ENCODE measurements at places on chromosomes 5 and 9.

DNA sequence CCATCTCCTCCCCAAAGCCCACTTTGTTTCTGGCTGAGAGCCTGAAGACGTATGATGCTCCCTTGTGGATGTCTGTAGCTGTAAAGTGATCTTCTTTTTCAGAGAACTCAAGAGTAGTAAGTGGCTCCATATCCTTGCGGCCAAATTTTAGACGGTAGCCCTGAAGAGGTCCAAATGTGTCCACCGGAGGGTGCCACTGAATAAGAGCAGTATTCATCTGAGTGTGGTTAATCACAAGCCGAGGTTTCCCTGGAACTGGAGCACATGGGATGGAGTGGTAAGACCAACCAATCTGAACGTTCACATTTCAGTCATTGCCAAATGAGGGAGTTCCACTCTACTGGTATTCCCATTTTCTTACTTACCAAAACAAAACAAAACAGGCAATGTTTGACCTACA is 686.5 kb upstream of the DMAC1 start:
- DNase-seq: no peak

- DNase-seq: peak; percentile 98
Measured at GRCh38 chr9:111957856-111958631, 61.4 kb downstream of the UGCG start.

DNA sequence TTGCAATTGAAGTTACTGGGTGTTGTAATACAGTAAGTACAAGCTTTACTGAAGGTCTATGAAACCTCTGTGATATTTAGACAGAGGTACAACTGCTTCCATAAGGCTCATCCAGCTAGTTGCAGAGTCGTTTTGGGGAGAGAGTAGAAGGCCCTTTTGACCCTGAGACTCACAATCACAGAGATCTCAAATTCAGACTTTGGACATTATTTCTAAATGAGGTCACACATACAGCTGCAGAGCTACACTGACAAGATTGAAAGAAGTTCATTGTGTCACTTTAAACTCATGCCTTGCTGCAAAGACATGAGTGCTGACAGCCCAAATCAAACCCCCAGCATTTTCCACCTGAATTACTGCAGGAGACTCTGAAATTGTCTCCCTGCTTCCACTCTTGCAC is 205.9 kb upstream of the TMEM161B start:
- DNase-seq: no peak

DNA sequence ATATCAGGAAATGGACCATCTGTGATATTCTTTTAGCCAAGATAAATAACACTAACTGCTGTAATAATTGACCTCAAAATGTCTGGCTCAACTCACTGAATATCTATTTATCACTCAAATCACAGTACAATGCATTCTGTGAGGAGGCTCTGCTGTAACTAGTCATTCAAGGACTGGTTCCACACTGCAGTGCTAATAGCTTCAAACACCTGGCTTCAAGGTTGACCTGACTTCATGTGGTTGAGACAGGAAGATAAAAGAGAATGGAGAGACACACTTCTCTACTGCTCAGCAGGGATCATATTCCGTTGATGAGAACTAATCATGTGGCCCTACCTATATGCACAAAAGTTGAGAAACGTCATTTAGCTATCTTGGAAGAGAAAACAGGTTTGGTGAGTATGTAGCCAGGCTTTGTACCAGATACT is 3.4 kb upstream of the RHOBTB3 start:
- DNase-seq: peak; percentile 61

- peak; percentile 11 for DNase-seq
Measured at GRCh38 chr5:171975262-171975876, 31.1 kb downstream of the FBXW11 start.

DNA sequence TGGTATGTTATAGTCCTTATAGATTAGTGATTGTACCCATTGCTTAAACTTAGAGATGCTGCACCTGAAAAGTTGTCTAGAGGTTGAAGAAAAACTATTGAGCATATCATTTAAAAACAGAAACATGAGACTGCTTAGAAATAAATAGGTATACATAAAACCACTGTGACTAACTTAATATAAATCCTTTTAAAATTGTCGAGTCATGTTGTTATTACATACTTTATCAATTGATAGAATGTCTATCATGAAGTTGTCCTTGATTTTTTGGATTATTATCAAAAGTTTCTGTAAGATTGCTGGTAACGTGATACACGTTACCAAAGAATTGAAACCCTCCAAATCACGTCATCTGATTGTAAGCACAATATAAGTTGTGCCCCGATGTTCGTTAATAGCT is 35.3 kb upstream of the VCAN start:
- DNase-seq: no peak

GRCh38 chr9:130608554-130609134 is 29.3 kb downstream of the FUBP3 start:
- no peak for DNase-seq

DNA sequence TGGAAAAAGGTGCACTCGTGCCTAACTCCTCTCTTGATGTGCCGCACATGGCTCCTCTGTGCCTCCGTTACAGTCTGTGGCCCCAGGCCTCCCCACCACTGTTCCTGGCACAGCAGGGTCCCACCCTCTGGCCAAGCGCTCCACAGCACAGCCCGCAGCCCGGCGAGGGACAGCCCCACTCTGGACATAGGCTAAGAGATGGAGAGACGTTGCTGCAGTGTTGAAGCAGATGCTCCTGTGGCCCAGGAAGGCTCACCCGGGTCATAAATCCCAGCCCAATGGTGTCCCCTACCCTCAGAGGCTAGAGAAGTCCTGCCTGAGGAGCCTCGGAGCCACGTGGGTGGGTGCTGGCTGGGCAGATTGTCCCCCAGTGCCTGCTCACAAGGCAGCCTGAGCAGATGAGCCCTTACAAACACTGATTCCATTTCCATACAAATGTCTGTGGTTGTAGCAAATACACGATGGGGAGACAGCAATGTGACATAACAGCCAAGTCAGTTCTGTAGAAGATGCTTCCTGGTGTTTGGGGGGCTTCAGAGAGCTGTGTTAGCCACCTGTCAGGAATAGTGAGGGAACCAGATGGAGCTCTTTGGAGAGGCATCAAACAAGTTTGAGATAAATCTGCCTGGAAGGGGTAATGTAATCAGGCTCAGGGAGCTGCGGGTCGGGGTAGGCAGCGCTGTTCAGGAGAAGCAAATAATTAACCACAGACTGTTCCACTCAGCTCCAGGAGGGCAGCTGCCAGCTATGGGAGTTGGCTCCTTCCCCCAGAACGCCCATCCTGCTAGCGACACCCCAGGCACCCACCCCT is 41.7 kb downstream of the C5orf15 start:
- DNase-seq: no peak

DNA sequence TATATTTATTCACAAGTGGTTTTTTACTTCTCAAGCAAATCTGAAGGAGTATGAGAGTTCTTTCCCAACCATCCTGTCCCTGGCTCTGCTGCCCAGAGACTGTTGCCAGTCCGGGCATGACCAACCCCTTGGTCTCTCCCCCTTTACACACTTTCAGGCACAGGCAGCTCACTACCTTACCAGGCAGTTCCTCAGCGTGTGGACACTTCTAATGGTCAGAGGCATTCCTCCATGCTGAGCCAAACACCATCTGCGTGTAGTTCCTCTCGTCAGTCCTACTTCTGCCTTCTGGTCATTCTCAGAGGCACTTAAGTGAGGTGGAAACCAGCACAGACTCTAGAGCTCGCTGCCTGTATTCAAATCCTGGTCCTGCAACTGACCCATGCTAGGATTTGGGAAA is 56.1 kb downstream of the TSTD2 start:
- DNase-seq: no peak

- no peak for DNase-seq
Measured at GRCh38 chr5:135114759-135115158, 80.7 kb upstream of the PITX1 start.

GRCh38 chr5:122152266-122152900 is 23.0 kb downstream of the ZNF474 start:
- DNase-seq: peak; percentile 40

DNA sequence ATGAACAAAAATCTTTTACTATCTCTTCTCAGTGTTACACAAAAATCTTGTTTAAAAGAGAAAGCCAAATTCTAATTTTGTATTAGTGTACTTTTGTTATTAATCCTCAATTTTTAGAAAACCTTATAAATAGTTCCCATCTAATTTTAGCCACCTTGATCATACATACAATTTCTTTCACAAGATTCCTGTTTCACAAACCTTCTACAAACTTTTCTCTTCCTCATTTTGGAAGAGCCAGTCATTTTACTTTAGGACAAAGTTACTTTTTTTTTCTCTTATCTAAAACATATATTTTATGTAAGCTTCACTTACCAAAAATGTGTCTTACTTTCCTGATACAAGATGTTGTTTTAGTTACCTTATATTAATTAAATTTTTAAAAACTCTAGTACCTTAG is 161.3 kb downstream of the YIPF5 start:
- DNase-seq: no peak

DNA sequence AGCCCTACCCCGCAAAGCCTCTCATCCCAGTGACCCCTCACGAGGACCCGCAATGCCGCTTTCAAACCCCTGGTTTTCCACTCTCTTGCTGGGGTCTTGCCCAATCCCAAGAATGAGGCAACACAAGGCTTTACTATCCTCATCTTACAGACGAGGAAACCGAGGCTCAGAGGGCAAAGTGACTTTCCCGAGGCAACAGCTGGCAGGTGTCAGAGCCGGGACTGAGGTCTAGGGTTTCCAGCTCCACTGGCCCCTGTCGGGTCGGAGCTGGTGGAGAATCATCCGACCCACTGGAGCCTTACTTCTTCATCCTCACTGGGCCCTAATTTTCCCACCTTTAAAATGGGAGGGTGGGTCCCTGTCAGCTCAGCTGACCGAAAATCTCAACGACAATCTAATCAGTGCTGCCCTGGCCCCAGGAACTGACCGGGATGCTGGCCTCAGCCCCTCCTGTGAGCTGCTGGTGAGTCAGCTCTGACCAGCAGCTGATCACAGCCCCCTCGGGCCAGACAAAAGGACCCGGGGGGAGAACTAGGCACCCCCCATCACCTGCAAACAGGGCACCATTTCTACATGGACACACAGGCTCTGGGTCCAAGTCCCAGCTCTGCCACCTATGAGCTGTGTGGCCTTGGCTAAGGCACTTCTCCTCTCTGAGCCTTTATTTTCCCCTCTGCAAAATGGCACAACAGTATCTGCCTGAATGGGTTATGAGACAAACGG is 72.7 kb upstream of the STXBP1 start:
- DNase-seq: no peak

GRCh38 chr5:37791321-37791720 is 48.5 kb downstream of the GDNF start:
- no peak for DNase-seq

- DNase-seq: peak; percentile 16
Measured at GRCh38 chr5:170265522-170265921, 32.1 kb downstream of the LCP2 start.

All from AG10803 (cell line).